ENCODE measurements at places on chromosomes 7 and 10.
A peak's percentile ranks its signal among the peaks of the same experiment; 100 is the strongest.

DNA sequence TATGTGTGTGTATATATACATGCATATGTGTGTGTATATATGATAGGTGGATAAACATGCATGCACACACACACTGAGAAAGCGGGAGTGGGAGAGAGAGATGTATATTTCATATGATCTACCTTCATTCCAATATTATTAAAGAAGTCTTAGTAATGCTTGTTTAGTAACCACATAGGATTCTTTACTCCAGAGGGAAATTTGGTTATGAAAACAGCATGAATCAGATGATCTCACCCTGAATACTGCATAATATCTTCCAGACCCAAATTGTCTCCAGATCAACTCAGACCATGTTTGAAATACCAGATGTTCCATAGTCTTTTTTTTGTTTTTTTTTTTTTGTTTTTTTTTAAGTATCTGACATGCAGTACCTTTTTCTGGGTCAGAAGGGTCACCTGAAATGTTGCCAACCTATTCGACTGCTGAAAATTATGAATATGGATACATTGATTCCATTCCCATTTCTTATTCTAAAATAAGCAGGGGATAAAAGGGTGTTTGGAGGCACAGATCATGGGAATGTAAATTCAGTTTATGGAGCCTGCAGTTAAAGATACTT is 17.4 kb downstream of the TES start:
- H3K4me3 ChIP-seq, result no peak overlapping the region
- DNase-seq, result no peak
- H3K4me1 ChIP-seq, result no peaks in the 10 kb centered on the region
- H3K27ac ChIP-seq, result peak overlapping the region; percentile 90

DNA sequence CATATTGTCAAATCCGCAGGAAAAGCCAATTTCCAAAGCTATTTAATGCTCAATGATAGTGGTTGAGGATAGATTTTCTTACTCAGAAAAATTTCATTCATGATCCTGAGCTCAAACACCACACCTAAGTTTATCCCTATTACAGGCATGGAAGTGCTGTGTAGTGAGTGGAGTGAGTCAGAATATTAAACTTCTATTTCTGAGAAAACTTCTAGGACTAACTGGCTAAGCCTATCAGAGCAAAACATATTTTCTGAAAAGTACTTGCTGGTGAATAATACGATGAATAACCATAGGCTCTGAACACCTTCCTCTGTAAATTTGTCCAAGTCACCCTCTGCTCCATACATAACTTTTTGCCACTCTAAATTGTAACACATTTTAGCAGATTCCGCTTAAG is 221.5 kb downstream of the SUGCT start:
- no peaks in the 10 kb centered on the region for H3K36me3 ChIP-seq
- H3K4me1 ChIP-seq, result no peaks in the 10 kb centered on the region
- no peak for DNase-seq
- H3K27ac ChIP-seq, result no peak overlapping the region
- H3K4me3 ChIP-seq, result no peak overlapping the region
- H3K27me3 ChIP-seq, result no peaks in the 10 kb centered on the region

GRCh38 chr7:37853468-37853867 is 5.1 kb downstream of the NME8 start:
- H3K36me3 ChIP-seq, result no peaks in the 10 kb centered on the region
- no peak overlapping the region for H3K27ac ChIP-seq
- no peak overlapping the region for H3K4me3 ChIP-seq
- H3K4me1 ChIP-seq, result no peaks in the 10 kb centered on the region

GRCh38 chr10:110632591-110633215 is 11.4 kb upstream of the RBM20 start:
- H3K27me3 ChIP-seq, result no peaks in the 10 kb centered on the region
- H3K36me3 ChIP-seq, result no peaks in the 10 kb centered on the region
- H3K4me1 ChIP-seq, result peaks cover 20% of the 10 kb centered on the region
- no peak for DNase-seq

DNA sequence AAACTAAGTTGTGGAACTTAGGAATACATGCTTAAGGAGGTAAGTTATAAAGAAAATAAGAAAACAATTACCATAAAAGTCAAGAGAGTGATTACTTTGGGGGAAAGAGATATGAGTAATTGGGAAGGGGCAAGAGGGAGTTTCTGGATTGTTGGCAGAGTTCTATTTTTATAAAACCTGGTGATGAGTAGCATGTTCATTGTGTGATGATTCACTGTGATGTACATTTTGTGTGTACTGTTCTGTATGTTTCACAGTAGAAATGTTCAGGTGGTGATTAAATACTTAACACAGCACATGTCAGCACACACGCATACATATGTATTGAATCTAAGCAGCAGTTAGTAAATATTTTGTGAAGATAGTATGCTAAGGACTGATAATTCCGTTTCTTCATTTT is 9.7 kb upstream of the OIT3 start:
- no peak for DNase-seq
- no peak overlapping the region for H3K4me3 ChIP-seq
- H3K36me3 ChIP-seq, result peaks cover 40% of the 10 kb centered on the region
- no peaks in the 10 kb centered on the region for H3K4me1 ChIP-seq

- H3K27ac ChIP-seq, result no peak overlapping the region
- no peaks in the 10 kb centered on the region for H3K36me3 ChIP-seq
- no peak overlapping the region for H3K4me3 ChIP-seq
- DNase-seq, result no peak
- no peaks in the 10 kb centered on the region for H3K27me3 ChIP-seq
- no peaks in the 10 kb centered on the region for H3K4me1 ChIP-seq
These were observed 138.4 kb downstream of the SDK1 start for GRCh38 chr7:3439333-3440030.

DNA sequence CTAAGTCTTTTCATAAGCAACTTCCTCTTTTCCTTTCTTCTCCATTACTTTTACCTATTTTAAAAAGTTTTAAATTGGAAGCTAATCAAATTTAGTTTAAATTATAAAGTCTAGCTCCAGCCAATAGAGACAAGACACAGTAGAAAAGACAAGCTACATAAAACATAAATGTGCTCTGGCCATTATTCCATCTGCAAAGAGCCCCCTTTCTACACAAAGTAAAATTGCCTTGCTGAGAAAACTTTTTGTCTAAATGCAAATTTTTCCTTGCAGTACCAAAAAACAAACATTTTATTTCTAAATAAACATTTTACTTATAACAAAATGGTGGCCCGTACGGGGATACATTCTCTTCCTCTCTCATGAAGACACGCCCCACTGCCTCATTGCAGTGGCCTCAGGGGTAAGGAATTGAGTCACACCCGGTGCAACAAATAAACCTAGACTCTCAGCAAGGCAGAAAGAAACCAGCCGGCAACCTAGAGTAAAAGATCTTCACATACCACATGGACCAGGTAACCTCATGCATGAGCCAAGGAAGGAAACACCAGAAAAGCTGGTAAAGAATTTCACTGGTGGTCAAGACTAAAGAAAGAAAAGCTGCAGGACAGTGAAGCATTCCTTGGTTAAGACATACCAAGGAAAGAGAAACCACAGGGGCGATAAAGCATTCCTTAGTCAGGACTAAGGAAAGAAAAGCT is 71.6 kb upstream of the ZNF746 start:
- DNase-seq, result no peak
- no peaks in the 10 kb centered on the region for H3K27me3 ChIP-seq
- peaks cover 21% of the 10 kb centered on the region for H3K36me3 ChIP-seq
- H3K4me3 ChIP-seq, result no peak overlapping the region
- no peak overlapping the region for H3K27ac ChIP-seq

- no peak overlapping the region for H3K4me3 ChIP-seq
- DNase-seq, result no peak
- H3K27ac ChIP-seq, result no peak overlapping the region
- no peaks in the 10 kb centered on the region for H3K27me3 ChIP-seq
- H3K36me3 ChIP-seq, result no peaks in the 10 kb centered on the region
These were observed 137.4 kb downstream of the MGMT start for GRCh38 chr10:129604333-129605032.

DNA sequence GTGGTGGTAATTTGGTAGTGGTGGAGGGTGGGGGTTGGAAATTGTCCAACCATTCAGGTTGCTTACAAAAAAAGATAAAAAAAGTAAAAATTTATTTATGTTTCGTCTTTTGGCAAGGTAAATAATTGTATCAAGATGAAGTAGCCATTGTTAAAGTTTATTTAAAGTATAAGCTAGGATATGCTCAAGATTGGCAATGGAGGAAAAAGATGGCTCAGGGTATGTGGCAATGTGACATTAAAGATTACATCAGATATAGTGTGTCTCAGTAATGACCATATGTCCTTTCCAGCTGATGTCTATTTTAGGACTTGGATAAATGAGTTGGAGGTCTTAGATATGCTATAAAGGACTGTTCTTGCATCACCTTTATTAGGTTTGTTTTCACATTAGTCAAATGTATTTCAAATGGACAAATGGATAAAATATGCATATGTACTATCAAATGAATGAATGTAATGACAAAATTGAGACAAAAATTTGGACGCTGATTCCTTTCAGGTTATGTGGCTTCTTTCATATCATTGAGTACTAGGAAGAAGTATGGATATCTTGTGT is 60.9 kb downstream of the ST7 start:
- H3K27me3 ChIP-seq, result no peaks in the 10 kb centered on the region
- DNase-seq, result no peak
- peak overlapping the region; percentile 30 for H3K4me3 ChIP-seq
- peak overlapping the region; percentile 83 for H3K27ac ChIP-seq

- peak overlapping the region; percentile 85 for H3K27ac ChIP-seq
- H3K4me1 ChIP-seq, result no peaks in the 10 kb centered on the region
- H3K27me3 ChIP-seq, result no peaks in the 10 kb centered on the region
- peaks cover 24% of the 10 kb centered on the region for H3K36me3 ChIP-seq
These were observed 411 bp downstream of the BCCIP start for GRCh38 chr10:125823663-125824251.
